ENCODE measurements at places on chromosomes 16 and 17.

- no peak for DNase-seq
These were observed 2.0 kb downstream of the ABCC12 start for GRCh38 chr16:48153774-48154173.

- DNase-seq = no peak
These were observed 13.7 kb downstream of the METTL22 start for GRCh38 chr16:8634991-8635736.

GRCh38 chr16:4388271-4389021 lies 16.8 kb downstream of the VASN start:
- DNase-seq = no peak

GRCh38 chr17:80264205-80265075 lies 3.8 kb downstream of the RNF213 start:
- no peak for DNase-seq

DNA sequence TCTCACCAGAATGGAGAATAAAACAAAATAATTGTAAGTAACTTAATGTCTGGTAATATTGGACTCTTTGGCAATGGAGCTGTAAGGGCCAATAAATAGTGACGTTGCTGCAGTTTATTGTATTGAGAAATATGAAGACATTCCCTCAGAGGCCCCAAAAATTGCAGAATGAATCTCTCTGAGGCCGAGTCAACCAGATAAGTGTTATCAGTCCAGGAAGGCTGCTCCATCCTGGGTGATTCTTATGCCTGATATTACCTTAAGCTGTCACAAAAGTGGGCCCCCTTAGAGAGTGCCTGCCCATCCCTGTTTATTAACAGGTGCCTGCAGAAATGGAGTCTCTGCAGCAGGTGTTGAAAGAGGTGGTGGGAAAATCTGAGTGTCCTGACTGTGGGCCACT lies 219.2 kb downstream of the HS3ST4 start:
- DNase-seq = no peak

- DNase-seq = no peak
These were observed 7.3 kb downstream of the TADA2A start for GRCh38 chr17:37413875-37414519.

DNA sequence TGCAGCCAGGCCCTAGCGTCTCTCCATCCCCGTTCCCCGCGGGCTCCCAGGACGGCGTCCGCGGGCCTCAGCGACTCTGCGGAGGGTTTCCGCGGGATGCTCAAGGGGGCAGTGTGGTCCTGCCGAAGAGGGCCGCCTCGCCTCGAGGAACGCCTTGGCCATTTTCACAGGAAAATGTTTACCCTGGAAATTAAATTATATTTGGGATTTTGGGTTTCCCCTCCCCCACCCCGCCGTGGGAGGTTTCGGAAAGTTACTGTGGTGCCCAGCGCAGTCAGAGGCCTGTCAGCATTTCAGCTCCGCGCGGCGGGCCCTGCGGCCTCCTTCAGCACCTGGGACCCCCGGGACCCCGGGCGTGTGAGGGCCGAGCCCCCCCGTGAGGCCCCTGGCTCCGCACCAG lies 94.5 kb downstream of the PCTP start:
- DNase-seq = no peak

Data from KG1 (cell line).